Right renal pelvis (tissue), 4 donors: ENCODE measurements at places on chromosomes 2 and 18. TPM values are rescaled to one million over a fixed set of nuclear protein-coding genes. Genes with fewer than 3 reads are reported as not detected.

- no peak for DNase-seq
Observed at GRCh38 chr2:195664528-195664927, 7.5 kb downstream of the SLC39A10 start.

Gene FSHR
- polyA plus RNA-seq, result not detected

- no peak for DNase-seq
Observed at GRCh38 chr18:40866968-40867367, 1088.1 kb upstream of the PIK3C3 start.

Gene SH3RF3
- polyA plus RNA-seq, result 5.5 TPM

Gene SERPINB12
- polyA plus RNA-seq, result 0.04 TPM

Gene XDH
- polyA plus RNA-seq, result 0.10 TPM

GRCh38 chr2:231337807-231338759 lies 57.4 kb upstream of the B3GNT7 start:
- DNase-seq, result no peak

- DNase-seq, result peak; percentile 12
Observed at GRCh38 chr2:169528271-169528701, 18.8 kb downstream of the KLHL41 start.

- no peak for DNase-seq
Observed at GRCh38 chr2:88658326-88658725, 31.1 kb upstream of the EIF2AK3 start.
